ENCODE measurements at places on chromosomes 1 and 21.

DNA sequence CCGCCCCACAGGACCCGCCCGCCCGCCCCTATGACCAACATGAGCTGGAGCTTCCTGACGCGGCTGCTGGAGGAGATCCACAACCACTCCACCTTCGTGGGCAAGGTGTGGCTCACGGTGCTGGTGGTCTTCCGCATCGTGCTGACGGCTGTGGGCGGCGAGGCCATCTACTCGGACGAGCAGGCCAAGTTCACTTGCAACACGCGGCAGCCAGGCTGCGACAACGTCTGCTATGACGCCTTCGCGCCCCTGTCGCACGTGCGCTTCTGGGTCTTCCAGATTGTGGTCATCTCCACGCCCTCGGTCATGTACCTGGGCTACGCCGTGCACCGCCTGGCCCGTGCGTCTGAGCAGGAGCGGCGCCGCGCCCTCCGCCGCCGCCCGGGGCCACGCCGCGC is 7.9 kb upstream of the IBA57 start:
- no peak overlapping the region for H3K4me3 ChIP-seq
- H3K27me3 ChIP-seq: no peaks in the 10 kb centered on the region
- peaks cover 55% of the 10 kb centered on the region for H3K4me1 ChIP-seq
- H3K36me3 ChIP-seq: no peaks in the 10 kb centered on the region
- peak overlapping the region; percentile 88 for H3K27ac ChIP-seq
- DNase-seq: no peak

DNA sequence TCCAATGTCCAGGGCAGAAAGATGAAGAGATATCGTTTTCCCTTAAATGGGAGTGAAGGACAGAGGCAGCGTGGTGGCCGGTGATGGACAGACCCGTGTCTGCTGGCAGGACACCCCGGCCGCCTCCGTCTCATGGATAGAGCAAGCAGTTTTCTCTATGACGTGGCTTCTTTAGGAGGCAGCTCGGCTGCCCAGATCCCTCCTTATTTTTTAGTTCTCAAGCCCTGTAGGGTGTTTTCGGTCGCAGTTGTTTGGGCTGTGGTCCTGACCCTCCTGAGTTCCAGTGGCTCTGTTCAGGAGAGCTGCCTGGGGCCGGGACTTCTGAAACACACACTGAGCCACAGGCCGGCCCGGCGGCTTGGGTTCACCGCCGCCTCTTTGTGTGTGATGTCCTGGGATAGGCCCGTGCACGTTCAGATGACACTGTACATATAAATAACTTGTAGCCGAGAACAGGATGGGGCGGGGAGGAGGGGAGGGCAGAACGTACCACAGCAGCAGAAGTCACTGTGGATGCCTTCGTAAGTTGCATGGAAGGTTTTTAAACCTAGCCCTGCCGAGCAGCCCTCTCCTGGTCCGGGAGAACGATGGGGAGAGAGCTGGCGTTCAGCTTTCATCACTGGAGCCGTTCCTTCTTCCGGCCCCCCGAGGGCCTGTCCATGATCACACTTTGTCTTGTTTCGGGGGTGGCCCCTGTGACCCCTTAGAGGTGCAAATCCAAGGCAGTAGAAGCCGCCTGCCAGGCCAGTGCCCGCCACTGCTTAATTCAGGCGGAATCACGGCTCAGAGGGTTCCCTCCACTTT is 65.2 kb downstream of the SIK1 start:
- H3K27me3 ChIP-seq: no peaks in the 10 kb centered on the region
- peaks cover 16% of the 10 kb centered on the region for H3K4me1 ChIP-seq
- H3K27ac ChIP-seq: peak overlapping the region; percentile 99
- peak; percentile 78 for DNase-seq

DNA sequence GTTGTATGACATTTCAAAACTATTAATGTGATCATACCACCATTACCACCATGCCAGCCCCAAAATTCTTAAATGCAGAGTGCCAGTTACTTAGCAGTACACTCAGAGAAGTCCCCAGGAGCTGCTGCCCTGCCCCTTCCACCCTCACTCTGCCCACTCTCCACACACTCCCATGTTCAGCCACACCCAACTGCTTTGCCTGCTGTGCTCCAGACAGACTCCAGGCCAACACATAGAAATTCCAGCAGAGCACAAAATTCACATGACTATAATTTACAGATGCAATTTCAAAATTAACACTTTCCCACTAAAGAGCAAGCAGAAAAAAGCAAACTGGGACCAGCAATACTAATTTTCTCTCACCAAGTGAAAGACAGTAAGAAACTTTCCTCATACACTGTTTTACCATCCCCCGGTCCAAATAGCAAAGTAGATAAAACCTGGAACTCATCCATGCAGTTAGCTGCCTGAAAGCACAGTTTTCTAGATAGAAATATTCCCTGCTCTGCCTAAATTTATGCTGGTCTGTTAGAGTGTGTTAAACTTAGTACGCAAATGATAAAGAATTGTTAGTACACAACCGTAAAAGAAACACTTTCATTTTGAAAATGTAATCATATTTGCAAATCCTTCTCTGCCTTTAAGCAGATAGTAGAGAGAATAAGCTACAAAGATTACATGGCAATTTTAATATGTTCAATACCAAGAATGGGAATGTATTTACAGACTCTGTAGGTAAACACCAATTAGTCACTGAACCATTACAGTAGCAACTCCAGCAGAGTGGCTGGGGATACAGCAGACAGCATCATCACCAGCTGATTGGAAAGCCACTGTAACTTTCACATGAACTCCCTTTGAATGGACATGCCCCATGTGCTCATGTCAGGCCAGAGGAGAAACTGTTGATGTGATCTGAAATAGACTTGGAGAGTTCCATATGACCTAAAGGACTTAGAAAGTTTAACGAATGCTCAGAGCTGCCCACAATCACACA is 176.5 kb downstream of the VAV3 start:
- H3K4me3 ChIP-seq: no peak overlapping the region
- H3K36me3 ChIP-seq: no peaks in the 10 kb centered on the region
- H3K27me3 ChIP-seq: no peaks in the 10 kb centered on the region
- H3K4me1 ChIP-seq: peaks cover 60% of the 10 kb centered on the region
- no peak for DNase-seq
- H3K27ac ChIP-seq: peak overlapping the region; percentile 92

DNA sequence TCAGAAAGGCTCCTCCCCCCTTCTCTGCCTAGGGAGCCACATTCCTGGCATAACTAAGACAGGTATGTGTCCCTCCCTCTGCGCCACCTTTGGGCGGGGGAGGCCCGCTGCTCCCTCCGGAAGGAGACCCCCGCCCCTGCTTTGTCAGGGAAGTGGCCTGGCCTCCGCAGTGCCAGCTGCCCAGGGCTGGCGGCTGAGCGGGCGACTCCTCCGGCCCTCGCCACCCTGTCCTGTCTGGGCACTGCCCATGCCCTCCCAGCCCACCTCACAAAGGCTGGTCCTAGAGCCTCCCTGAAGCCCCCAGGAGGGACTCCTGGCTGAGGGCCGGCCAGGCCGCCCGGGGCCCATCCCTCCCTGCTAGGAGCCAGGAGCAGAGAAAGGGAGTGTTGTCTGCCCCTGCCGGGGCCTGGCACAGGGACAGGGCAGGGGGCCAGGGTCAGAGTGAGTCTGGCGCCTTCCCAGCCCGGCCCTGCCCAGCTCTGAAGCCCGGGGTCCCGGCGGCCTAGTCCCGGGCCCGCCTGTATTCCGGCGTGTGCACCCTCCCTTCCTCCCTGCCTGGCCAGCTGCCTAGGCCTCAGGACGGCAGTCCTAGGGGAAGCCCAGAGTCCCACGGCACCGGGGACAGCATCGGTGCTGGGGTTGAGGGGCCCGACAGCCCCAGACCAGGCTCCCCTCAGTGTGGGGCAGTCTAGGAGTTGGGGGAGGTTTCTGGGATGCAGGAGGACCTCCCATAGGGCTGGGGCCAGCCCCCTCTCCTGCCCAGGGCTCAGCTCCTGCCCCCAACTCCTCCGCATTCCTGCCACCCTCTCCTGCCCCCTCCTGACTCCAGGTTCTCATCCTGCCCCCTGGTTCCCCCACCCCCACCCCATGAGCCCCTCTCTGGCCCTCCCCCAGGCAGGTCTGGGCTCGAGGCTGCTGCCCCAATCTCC is 5.1 kb downstream of the AGRN start:
- H3K27ac ChIP-seq: no peak overlapping the region
- H3K27me3 ChIP-seq: no peaks in the 10 kb centered on the region
- H3K36me3 ChIP-seq: no peaks in the 10 kb centered on the region
- H3K4me3 ChIP-seq: no peak overlapping the region

GRCh38 chr1:151340870-151341754 is 5.9 kb downstream of the RFX5 start:
- DNase-seq: peak; percentile 71
- H3K27me3 ChIP-seq: no peaks in the 10 kb centered on the region
- H3K27ac ChIP-seq: peak overlapping the region; percentile 23
- no peak overlapping the region for H3K4me3 ChIP-seq
- H3K36me3 ChIP-seq: no peaks in the 10 kb centered on the region

- H3K4me3 ChIP-seq: no peak overlapping the region
- H3K27ac ChIP-seq: no peak overlapping the region
- DNase-seq: no peak
- H3K27me3 ChIP-seq: no peaks in the 10 kb centered on the region
- no peaks in the 10 kb centered on the region for H3K4me1 ChIP-seq
These were observed 116.1 kb downstream of the PSMG1 start for GRCh38 chr21:39066829-39067780.

DNA sequence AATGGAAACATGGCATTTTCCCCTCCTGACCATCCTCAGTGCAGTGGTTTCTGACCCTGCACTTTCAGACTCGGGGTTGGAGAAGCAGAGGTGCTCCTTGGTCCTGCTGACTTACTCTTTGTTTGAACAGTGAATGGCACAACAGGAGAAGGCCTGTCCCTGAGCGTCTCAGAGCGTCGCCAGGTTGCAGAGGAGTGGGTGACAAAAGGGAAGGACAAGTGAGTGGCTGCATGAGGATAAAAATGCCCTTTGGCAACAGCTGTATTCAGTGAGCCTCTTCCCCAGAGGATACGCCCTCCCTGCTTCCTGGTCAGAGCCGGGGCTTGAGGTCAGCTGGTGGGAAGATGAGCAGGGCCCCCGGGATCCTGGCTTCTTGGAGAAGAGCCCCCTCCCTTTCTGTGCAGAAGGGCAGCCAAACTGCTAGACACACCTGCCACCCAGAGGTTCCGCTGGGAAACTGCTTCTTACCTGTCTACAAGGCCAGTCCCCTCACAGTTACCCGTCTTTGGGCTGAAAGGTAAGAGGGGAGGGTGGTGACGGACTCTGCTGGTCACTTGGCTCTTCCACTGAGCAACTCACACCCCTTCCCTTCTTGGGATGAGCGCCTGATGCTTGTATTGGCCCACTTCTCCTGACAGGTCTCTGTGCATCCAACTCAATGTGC is 16.6 kb downstream of the NPL start:
- DNase-seq: no peak
- no peak overlapping the region for H3K27ac ChIP-seq
- H3K36me3 ChIP-seq: peaks cover 40% of the 10 kb centered on the region
- H3K4me3 ChIP-seq: no peak overlapping the region
- H3K27me3 ChIP-seq: no peaks in the 10 kb centered on the region

- no peaks in the 10 kb centered on the region for H3K27me3 ChIP-seq
- no peaks in the 10 kb centered on the region for H3K4me1 ChIP-seq
- no peak overlapping the region for H3K27ac ChIP-seq
- DNase-seq: no peak
These were observed 10.7 kb downstream of the ENAH start for GRCh38 chr1:225642177-225642576.

GRCh38 chr1:23591460-23592208 is 32.3 kb upstream of the ID3 start:
- no peaks in the 10 kb centered on the region for H3K27me3 ChIP-seq
- H3K4me1 ChIP-seq: peaks cover 66% of the 10 kb centered on the region
- H3K36me3 ChIP-seq: no peaks in the 10 kb centered on the region
- DNase-seq: peak; percentile 49

GRCh38 chr1:87044840-87045239 is 130.4 kb downstream of the HS2ST1 start:
- H3K27ac ChIP-seq: peak overlapping the region; percentile 96
- peaks cover 48% of the 10 kb centered on the region for H3K4me1 ChIP-seq
- H3K36me3 ChIP-seq: peaks cover 21% of the 10 kb centered on the region
- H3K4me3 ChIP-seq: peak overlapping the region; percentile 26
- no peaks in the 10 kb centered on the region for H3K27me3 ChIP-seq
- DNase-seq: peak; percentile 66

DNA sequence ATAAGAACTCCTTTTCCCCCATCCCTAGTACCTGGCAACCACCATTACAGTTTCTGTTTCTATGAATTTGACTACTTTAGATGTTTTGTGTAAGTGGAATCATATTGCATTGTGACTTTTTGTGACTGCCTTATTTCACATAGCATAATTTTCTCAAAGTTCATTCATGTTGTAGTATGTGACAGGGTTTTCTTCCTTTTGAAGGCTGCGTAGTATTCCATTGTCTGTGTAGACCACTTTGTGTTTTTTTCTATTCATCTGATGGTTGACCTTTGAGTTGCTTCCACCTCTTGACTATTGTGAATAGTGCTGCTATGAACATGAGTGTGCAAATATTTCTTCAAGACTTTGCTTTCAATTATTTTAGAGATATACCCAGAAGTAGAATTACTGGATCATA is 225.8 kb upstream of the L1TD1 start:
- DNase-seq: no peak
- H3K4me3 ChIP-seq: no peak overlapping the region
- peaks cover 32% of the 10 kb centered on the region for H3K36me3 ChIP-seq
- H3K4me1 ChIP-seq: no peaks in the 10 kb centered on the region

- H3K4me1 ChIP-seq: peaks cover 40% of the 10 kb centered on the region
- no peaks in the 10 kb centered on the region for H3K36me3 ChIP-seq
- H3K27ac ChIP-seq: peak overlapping the region; percentile 95
- DNase-seq: peak; percentile 37
- peak overlapping the region; percentile 84 for H3K4me3 ChIP-seq
These were observed 139.4 kb downstream of the DHRS3 start for GRCh38 chr1:12478612-12478985.

DNA sequence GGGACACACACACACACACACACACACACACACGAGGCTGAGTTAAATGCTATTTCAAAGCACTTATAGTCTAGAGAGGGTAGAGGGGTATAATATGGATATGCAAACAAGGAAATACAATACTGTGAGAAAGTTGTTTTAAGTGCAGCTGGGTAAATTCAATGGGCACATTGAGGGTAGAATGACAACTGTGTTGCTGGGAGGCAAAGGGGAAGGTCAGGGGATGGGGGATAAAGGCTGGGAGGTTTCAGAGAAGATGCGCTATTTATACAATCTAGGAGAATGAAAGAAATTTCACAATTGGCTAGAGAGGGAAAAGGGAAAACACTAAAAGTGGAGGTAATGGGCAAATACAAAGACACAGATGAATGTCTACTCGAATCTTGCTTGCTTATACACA is 19.4 kb downstream of the EXTL2 start:
- no peak overlapping the region for H3K27ac ChIP-seq
- no peaks in the 10 kb centered on the region for H3K4me1 ChIP-seq
- H3K36me3 ChIP-seq: no peaks in the 10 kb centered on the region
- no peak for DNase-seq
- no peaks in the 10 kb centered on the region for H3K27me3 ChIP-seq
- no peak overlapping the region for H3K4me3 ChIP-seq

- H3K36me3 ChIP-seq: no peaks in the 10 kb centered on the region
- H3K4me3 ChIP-seq: no peak overlapping the region
- H3K4me1 ChIP-seq: no peaks in the 10 kb centered on the region
- no peaks in the 10 kb centered on the region for H3K27me3 ChIP-seq
- no peak for DNase-seq
These were observed 76.8 kb downstream of the PLA2G4A start for GRCh38 chr1:186905561-186905960.
